ENCODE measurements at places on chromosomes 7 and 10.

GRCh38 chr10:133007360-133007858 is 65.0 kb upstream of the CFAP46 start:
- H3K27ac ChIP-seq, result no peak overlapping the region
- H3K4me1 ChIP-seq, result no peaks in the 10 kb centered on the region
- DNase-seq, result no peak
- H3K36me3 ChIP-seq, result no peaks in the 10 kb centered on the region
- H3K4me3 ChIP-seq, result no peak overlapping the region

DNA sequence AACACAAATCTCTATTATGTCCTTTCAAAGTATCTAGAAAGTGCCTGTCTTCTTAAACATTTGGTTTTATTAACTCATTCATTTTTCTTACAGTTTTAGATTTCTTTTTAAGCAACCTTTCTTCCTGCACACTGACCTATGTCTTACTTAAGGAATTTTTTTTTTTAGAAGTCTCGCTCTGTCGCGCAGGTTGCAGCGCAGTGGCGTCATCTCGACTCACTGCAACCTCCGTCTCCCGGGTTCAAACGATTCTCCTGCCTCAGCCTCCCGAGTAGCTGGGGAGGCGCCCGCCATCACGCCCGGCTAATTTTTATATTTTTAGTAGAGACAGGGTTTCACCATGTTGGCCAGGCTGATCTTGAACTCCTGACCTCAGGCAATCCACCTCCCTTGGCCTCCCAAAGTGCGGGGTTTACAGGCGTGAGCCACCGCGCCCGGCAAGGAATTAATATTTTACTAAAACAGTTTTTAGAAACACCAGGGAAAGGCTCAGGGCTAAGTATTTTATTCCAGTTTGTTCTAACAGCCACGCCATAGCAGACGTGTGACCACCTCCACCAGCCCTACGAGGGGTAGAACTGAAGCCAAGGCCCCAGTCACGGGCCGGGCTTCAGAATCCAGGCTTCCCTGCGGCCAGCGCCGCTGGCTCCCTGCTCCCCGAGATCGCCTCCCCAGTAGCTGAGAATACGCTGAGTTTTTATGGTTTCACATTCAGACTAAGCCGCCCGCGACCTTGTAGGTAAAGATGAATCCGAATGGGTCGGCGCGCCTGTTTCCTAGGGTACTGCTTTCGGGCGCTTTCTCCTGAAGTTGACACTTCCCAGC is 941 bp upstream of the LUC7L2 start:
- no peaks in the 10 kb centered on the region for H3K27me3 ChIP-seq
- peak overlapping the region; percentile 100 for H3K27ac ChIP-seq
- no peak for DNase-seq
- H3K4me3 ChIP-seq, result peak overlapping the region; percentile 96

GRCh38 chr7:27842094-27842692 is 102.2 kb downstream of the TAX1BP1 start:
- peak overlapping the region; percentile 32 for H3K4me3 ChIP-seq
- no peaks in the 10 kb centered on the region for H3K4me1 ChIP-seq
- no peaks in the 10 kb centered on the region for H3K27me3 ChIP-seq
- H3K27ac ChIP-seq, result no peak overlapping the region

- DNase-seq, result no peak
- H3K36me3 ChIP-seq, result no peaks in the 10 kb centered on the region
- H3K27me3 ChIP-seq, result no peaks in the 10 kb centered on the region
These were observed 22.9 kb upstream of the ELFN1 start for GRCh38 chr7:1646957-1647891.

GRCh38 chr10:91345716-91346115 is 64.4 kb upstream of the HECTD2 start:
- H3K4me1 ChIP-seq, result peaks cover 20% of the 10 kb centered on the region
- no peak overlapping the region for H3K4me3 ChIP-seq
- H3K27me3 ChIP-seq, result no peaks in the 10 kb centered on the region
- no peak for DNase-seq
- H3K27ac ChIP-seq, result no peak overlapping the region
- no peaks in the 10 kb centered on the region for H3K36me3 ChIP-seq

DNA sequence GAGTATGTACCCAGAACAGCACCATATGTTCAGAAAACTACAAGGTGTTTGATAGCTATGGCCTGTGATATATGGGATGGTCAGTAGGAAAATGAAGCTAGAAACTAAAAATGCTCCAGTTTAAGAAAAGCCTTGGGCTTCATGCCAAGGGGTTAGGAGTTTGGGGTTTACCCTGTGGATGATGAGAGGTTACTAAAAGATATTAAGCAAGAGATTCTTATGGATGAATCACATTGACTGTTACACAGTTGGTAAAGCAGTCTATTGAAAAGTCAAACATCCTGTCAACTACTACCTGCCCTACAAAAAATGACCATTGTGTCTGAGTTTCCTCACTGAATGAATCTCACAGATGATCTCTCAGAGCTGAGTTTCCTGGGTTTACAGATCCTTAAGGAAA is 166.2 kb upstream of the INHBA start:
- H3K4me1 ChIP-seq, result peaks cover 12% of the 10 kb centered on the region
- no peak for DNase-seq
- no peak overlapping the region for H3K4me3 ChIP-seq
- H3K27ac ChIP-seq, result no peak overlapping the region
- no peaks in the 10 kb centered on the region for H3K27me3 ChIP-seq
- no peaks in the 10 kb centered on the region for H3K36me3 ChIP-seq

- H3K27ac ChIP-seq, result peak overlapping the region; percentile 24
- peaks cover 20% of the 10 kb centered on the region for H3K36me3 ChIP-seq
- H3K4me3 ChIP-seq, result no peak overlapping the region
- DNase-seq, result no peak
- H3K4me1 ChIP-seq, result peaks cover 3% of the 10 kb centered on the region
These were observed 19.9 kb downstream of the MINDY4 start for GRCh38 chr7:30791114-30791513.

DNA sequence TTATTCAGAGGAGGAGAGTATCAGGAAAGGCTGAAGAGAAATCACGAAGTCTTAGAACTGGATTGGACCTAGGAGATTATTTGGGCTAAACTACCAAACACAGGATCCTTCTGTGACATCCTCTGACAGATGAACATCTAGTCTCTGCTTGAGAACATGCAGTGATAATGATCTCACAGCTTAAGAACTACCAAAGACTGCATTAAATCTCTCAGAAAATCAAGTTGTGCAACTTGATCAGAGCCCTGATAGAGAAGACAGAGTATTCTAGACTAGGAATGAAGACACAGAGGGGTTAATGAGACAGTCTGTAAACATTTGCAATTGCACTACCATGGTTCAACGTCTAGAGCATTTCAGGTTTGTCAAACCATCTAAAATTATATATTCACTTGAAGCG is 37.1 kb upstream of the AGBL3 start:
- no peak for DNase-seq
- H3K4me3 ChIP-seq, result no peak overlapping the region
- no peak overlapping the region for H3K27ac ChIP-seq
- H3K4me1 ChIP-seq, result no peaks in the 10 kb centered on the region
- H3K27me3 ChIP-seq, result no peaks in the 10 kb centered on the region

GRCh38 chr7:1931256-1931950 is 261.3 kb downstream of the ELFN1 start:
- H3K27me3 ChIP-seq, result no peaks in the 10 kb centered on the region
- no peak overlapping the region for H3K27ac ChIP-seq
- no peak for DNase-seq
- no peak overlapping the region for H3K4me3 ChIP-seq

DNA sequence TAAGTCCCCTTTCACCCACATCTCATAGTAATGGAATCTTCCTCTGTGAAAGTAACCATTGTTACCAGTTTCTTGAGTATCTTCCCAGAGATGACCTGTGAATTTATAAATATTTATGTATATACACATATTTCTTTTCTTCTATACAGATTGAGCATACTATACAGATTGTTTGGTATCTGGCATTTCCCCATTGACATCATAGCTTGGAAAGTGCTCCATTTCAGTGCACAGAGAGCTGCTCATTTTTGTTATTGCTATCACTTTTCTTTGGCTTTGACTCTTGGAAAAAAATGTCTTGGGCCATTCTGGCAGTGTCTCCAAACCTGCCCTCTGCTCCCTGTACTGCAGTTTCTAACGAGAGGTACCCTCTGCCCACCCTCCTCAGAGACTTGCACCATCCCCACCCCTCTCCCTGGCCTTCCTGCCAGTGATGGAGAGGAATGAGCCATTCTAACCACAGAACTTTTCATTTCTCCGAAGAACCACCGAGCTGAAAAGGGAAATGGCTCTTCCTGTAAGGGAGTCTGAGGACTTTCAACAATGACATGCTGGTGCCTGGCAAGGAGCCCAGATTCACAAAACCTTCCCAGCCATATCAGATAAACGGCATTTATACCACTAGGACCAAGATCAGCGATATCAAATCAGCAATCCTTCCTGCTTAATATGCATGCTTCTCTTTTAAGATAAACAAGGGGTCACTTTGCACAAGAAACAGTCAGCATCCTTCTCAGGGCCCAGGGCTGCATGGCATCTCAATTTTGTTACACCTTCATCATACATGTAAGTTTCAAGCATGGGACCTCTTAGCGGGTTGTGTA is 19.7 kb upstream of the CCSER2 start:
- H3K4me1 ChIP-seq, result no peaks in the 10 kb centered on the region
- no peak for DNase-seq
- no peaks in the 10 kb centered on the region for H3K36me3 ChIP-seq
- H3K4me3 ChIP-seq, result no peak overlapping the region
- no peaks in the 10 kb centered on the region for H3K27me3 ChIP-seq

- H3K36me3 ChIP-seq, result no peaks in the 10 kb centered on the region
- H3K27ac ChIP-seq, result no peak overlapping the region
- no peak overlapping the region for H3K4me3 ChIP-seq
- H3K27me3 ChIP-seq, result no peaks in the 10 kb centered on the region
- DNase-seq, result no peak
These were observed 263.7 kb downstream of the IPMK start for GRCh38 chr10:58003945-58004344.

DNA sequence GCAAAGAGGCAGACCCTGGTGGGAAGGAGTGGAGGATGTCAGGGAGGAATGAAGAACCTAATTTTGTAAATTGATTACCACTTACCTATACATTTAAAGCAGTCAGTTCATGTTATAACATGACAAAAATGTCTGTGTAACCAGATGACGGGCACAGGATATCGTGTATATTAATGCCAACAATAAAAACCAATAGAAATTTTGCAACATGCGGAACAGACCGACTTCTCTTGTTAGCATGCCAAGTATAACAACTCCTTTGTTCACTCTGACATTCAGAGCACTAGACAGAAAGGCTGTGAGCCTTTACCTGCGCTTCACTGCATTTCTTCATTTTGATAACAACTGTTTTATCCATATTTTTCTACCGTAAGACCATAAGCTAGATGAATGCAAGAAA is 29.9 kb downstream of the CDK6 start:
- no peak overlapping the region for H3K27ac ChIP-seq
- no peak for DNase-seq
- H3K4me3 ChIP-seq, result no peak overlapping the region
- H3K36me3 ChIP-seq, result no peaks in the 10 kb centered on the region
- no peaks in the 10 kb centered on the region for H3K27me3 ChIP-seq

DNA sequence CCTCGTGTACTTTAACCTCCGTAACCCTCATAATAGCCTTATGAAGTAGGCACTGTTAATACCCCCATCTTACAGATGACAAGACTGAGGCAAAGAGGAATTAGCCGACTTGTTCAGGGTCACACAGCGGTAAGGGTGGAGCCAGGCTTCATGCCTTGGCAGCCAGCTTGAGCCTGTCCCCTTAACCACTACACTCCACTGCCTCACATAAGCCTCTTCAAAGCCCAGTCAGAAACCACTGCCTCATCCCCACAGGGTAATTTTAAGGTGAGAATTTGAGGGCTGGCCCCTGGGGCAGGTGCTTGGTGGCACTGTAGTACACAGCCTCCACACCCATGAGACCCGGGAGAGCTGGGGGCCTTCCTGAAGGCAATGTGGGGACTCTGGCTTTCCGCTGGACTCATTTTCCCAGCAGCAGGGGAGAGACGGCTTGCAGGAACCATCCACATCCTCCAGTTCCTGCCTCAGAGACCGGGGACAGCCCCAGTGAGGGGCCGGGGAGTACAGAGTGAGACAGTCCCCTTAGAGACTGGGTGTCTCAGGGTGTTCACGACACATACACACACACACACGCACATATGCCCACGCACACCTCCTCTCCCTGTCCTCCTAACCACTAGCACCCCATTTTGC is 7.6 kb upstream of the C10orf105 start:
- H3K4me3 ChIP-seq, result no peak overlapping the region
- H3K27ac ChIP-seq, result peak overlapping the region; percentile 58
- no peaks in the 10 kb centered on the region for H3K27me3 ChIP-seq
- peaks cover 11% of the 10 kb centered on the region for H3K4me1 ChIP-seq
- DNase-seq, result no peak

- no peak overlapping the region for H3K4me3 ChIP-seq
- H3K27me3 ChIP-seq, result no peaks in the 10 kb centered on the region
- no peak for DNase-seq
- no peak overlapping the region for H3K27ac ChIP-seq
- no peaks in the 10 kb centered on the region for H3K4me1 ChIP-seq
These were observed 17.2 kb downstream of the STAMBPL1 start for GRCh38 chr10:88896994-88897853.

DNA sequence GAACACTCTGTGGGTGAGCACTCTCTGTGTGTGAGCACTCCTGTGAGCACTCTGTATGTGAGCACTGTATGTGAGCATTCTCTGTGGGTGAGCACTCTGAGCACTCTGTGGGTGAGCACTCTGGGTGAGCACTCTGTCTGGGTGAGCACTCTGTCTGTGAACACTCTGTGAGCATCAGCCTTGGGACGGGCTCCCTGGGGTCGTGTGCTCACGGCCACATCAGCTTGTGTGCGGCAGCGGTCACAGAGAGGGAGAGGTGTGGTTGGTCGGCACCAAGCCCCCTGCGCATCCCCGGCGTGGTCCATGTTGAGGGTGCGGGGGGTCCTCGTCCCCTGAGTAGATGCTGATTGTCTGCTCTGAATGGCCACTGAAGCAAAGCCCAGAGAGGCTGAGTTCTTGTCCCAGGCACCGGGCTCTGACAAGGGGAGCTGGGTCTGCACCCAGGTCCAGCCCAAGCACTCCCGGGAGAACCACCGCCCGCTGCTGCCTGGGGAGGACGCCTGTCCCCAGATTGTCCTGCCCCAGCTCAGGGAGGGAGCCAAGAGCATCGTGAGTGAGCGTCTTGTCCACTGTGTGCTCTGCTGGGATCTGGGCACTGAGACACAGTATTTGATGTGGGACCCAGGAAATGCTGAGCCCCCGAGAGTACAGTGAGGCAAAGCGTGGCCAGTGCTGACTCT is 143.7 kb downstream of the DNAJB6 start:
- H3K4me3 ChIP-seq, result no peak overlapping the region
- no peaks in the 10 kb centered on the region for H3K27me3 ChIP-seq
- no peak overlapping the region for H3K27ac ChIP-seq
- DNase-seq, result no peak
- no peaks in the 10 kb centered on the region for H3K4me1 ChIP-seq

GRCh38 chr10:71964098-71964742 is at the start of gene CHST3:
CHST3 (plus strand) TSS chr10:71964395; CDS start chr10:72005843, 41,448 bp downstream.
- peak within 1 kb of the TSS; percentile 100 for H3K27ac ChIP-seq
- DNase-seq, result no peak
- H3K36me3 ChIP-seq, result peaks cover 2% of the 10 kb centered on the region
- H3K4me1 ChIP-seq, result peaks cover 38% of the 10 kb centered on the region
- H3K4me3 ChIP-seq, result peak within 1 kb of the TSS; percentile 99
